ENCODE measurements at places on chromosomes 1 and 21.

DNA sequence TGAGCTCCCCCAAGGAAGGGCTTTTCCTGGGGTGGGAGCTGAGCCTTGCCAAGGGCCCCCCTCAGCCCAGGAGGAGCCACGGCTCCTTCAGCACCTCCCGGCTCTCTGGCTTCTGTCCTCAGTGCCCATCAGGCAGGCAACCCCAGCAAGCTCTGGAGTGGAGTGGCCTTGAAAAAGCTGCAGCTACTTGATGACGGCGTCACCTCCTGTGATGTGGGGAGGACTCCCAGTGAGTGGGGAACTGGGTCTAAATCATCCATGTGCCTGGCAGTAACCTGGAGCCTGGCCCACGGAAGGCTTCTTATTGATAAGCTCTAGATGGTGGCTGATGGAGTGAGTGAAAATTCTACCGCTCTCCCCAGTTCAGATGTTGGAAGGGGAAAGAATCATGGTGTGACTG is 114.4 kb downstream of the TMEM53 start:
- DNase-seq: no peak

GRCh38 chr21:39663066-39663465 is 50.3 kb downstream of the B3GALT5 start:
- no peak for DNase-seq

GRCh38 chr1:66274634-66275033 is 259.3 kb upstream of the SGIP1 start:
- no peak for DNase-seq

DNA sequence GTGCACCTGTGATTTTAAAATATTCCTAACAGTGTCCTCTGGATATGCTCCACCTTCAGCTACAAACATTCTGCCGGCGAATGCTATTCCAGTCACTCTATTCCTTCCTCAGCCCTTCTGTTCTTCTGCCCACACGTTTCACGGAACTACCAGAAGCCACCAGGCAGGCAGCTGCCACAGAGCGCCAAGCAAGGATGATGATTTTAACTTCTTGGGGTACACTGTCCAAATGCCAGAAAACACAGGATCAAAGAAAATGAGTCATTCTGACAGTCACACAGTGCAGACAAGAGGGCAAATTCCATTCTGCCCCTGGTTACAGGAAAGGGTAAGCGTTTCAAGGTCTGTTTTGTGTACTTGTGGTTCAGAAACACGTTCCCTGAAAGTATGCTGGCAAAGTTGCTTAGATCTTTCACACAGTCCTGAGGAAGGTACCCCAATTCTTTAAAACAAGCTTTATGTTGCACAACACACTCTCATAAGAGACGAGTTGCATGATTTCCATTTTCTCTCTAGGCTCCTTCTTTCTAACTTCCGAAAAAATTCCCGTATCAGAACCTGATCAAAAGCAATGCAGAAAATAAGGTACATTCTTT is 508.3 kb upstream of the PKN2 start:
- DNase-seq: no peak

DNA sequence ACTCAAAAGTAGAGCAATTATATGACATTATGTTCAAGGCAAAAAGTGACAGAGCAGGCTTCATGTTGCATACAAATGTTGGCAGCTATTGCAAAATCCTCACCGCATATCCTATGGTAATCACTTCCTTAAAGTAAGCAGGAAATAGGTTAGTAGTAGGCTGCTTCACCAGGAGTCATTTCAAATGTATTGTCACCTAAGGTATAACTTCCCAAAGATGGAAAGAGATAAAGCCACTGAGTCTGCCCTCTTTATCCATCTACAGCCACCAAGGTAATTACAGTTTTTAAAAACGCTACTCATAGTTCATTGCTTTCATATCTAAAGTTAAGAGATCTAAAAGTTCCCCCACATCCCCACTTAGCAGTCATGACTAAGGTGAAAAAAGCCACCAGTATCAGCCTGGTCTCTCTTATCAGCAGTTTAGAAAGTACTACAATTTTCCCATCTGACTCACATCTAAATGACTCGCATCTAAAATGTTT is 31.6 kb upstream of the UBE2U start:
- DNase-seq: no peak

GRCh38 chr1:11338284-11338924 is 65.4 kb downstream of the UBIAD1 start:
- no peak for DNase-seq

GRCh38 chr1:71019233-71019969 is 28.2 kb downstream of the PTGER3 start:
- DNase-seq: no peak

DNA sequence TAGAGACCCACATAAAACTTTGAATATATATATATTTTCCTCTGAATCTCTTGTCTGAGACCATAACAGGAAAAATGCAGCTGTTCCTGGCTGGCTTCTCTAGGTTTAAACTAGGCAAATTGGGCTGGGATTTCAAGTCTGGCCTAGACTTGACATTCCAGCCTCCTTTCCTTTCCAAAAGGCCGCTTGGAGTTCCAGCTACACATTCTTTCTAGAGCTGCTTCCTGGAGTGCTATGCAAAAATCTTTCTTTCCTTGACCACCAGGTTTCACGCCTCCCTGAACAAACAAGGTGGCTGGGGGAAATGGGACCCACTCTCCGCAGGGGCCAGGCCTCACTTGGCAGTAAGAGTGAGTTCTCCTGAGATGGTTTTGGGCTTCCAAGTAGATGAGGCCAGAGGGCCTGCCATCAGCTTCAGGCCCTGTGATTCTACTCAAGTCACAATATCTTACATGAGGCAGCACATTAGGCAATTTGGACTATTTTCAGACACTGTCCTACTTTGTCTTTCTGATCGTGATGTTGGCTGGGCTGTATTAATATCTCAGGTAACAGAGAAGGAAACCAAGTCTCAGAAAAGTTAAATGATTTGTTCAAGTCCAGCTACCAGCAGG is 102.4 kb downstream of the FAM78B start:
- DNase-seq: no peak

GRCh38 chr1:240682166-240682858 is 70.4 kb upstream of the GREM2 start:
- no peak for DNase-seq

- no peak for DNase-seq
Observed at GRCh38 chr1:153973071-153973470, 4.4 kb downstream of the JTB start.

GRCh38 chr1:230158415-230159291 is 91.6 kb downstream of the GALNT2 start:
- DNase-seq: peak; percentile 44

GRCh38 chr1:36320767-36321118 is 2.7 kb downstream of the EVA1B start:
- DNase-seq: no peak
